ENCODE measurements at places on chromosomes 2 and 18. TPM values are rescaled to one million over a fixed set of nuclear protein-coding genes. Genes with fewer than 3 reads are reported as not detected.

DNA sequence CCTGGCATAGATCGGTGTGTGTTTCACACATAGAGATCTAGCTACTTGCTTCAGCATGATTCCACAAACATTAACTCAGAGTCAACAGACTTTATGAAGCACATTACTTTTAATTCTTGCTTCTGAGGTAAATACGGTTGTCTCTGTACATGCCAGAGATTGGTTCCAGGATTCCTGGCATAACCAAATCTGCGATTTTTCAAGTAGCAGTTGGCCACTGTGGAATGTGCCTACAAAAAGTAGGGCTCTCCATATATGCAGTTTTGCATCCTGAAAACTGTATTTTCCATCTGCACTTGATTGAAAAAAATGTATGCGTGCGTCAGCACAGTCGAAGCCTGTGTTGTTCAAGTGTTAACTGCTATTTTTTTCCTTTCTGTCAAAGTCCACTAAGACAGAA, 85.0 kb downstream of the ZAP70 start:
- DNase-seq, result no peak

DNA sequence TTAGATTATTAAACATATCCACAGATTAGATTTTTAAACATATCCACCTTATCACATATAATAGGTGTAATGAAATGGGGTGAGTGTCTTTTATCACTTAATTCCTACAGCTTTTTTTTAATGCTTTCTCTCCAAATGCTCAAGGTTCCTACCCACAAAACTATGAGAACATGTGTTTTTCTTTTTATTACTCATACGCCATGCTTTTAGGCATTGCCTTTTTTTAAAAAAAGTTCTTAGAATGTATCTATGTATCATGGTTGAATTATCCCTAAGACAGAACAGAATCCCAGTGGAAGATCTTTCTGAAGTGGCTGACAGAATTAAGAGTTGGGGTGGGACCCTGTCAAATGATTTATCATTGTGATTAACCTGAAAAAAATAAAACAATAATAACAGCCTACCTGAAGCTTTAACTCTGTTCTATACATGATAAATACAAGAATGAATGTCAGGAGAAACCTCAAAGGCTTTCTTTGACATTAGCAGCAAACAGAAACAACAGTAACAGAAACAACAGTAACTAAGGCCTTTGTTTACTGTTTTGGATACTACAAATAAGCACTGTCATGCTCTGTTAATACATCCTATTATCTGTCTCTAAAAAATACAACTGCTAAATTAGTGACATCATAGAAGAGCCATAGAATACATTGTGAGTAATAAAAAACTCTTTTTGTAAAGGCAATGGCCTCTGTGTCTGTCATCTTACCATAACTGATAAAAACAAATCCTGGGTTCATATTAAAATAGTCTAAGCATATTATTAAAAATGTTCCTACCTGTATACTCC, 4.1 kb upstream of the ZNF397 start:
- no peak for DNase-seq

- no peak for DNase-seq
These were observed 250.9 kb downstream of the ASXL3 start for GRCh38 chr18:33828949-33829348.

GRCh38 chr2:28779001-28779400, 27.4 kb downstream of the PPP1CB start:
- no peak for DNase-seq

GRCh38 chr2:24046930-24047702, at the start of gene WDCP:
TSS of gene WDCP (minus strand) at chr2:24047391. CDS start at chr2:24039494, 7,897 bp downstream.
- peak; percentile 99 for DNase-seq

- no peak for DNase-seq
These were observed 68.0 kb downstream of the DAW1 start for GRCh38 chr2:227939271-227940027.

DNA sequence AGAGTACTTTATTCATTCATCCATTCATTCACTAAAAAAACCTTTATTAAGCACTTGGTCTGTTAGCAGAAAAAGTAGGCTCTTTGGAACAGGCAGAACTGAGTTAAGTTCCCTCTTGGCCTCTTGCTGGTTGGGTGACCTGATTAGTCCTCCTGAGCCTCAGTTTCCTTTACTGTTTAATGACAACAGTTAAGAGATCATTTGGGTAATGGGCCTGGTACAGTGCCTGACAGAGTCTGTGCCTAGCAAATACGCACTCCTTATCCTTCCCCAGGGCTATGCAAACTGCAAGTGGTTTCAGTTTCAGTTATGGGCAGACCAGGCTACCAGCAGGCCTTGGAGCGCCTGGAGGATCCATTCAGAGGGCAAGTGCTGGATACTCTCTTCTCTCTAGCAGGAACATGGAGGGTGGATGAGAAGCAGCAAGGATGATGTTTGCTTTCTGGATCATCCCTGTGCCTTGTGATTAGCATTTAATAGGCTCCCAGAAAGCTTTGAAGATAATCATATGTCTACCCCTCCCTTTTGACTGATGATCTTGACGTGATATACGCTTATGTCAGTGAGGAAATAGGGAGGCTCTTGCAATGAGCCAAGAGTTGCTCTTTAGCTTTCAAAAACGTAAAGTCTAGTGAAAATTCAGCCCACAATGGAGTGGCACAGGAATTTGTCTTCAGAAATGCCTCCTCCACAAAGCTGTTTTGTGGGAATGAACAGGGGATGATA, 12.4 kb upstream of the TAF1B start:
- DNase-seq, result no peak

DNA sequence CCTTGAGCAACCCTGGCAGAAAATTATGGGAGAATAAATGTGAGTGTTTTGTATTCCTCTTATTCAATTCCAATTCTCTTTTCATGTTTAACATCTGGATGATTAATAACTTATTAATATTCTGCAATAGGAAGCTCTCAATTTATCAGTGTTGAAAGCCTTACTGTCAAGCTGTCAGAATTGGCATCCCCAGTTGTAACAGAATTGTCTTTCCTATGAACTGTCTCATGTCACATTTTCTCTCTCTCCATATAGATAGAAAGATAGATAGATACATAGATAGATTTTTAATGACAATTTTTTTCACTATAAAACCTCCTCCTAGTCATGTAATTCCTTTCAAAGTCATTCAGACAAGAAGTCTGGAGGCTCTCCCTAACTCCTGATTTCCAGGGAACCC, 331.5 kb downstream of the GALNT13 start:
- DNase-seq, result no peak

- no peak for DNase-seq
These were observed 768.6 kb upstream of the HS6ST1 start for GRCh38 chr2:129087133-129087813.

GRCh38 chr18:78494204-78495085, 485.2 kb upstream of the SALL3 start:
- no peak for DNase-seq

DNA sequence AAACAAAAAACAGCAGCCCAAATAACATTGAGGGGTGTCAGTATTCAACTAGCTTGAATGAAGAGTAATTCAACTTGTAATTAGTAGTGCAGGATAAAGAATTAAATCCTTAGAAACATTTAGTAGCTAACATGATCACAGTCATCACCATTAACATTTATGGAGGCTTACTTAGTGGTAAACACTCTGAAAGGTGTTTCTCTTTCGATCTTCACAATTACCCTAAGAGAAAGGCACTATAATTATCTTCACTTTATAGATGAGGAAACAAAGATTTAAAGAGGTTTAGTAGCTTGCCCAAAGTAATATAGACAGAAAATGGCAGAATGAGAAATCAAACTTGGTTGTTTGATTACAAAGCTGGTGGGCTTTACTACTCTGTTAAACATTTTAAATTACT, 81.5 kb downstream of the GAREM1 start:
- DNase-seq, result no peak

The BCL11A gene
- 22.1 TPM for total RNA-seq

The RUFY4 gene
- total RNA-seq, result 0.16 TPM

The GPBAR1 gene
- total RNA-seq, result 5.3 TPM

The CYS1 gene
- 24.6 TPM for total RNA-seq

The DTYMK gene
- total RNA-seq, result 13.8 TPM

The TSN gene
- 51.5 TPM for total RNA-seq

The G6PC2 gene
- not detected for total RNA-seq

The FOXD4L1 gene
- 0.36 TPM for total RNA-seq

Measured in sigmoid colon (tissue), 7 donors.